ENCODE measurements at places on chromosomes 3 and 15.

DNA sequence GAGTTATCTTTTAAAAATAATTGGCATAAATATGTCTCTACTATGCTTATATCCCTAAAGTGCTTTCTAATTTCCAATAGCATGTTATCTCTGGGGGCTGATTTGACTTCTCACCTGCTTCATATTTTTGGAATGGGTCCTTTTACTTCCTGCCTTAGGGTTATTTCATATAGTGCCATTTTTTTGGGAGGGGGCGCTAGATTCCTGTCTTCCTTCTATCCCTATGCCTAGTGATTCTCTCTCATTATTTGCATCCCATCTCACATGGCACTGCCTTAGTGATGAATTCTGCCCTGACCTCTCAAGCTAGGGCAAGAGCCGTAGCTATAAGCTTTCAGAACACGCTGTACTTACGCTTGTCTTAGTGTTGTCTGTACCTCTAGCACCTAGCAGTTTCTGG is 150.3 kb upstream of the SLITRK3 start:
- no peak for DNase-seq

DNA sequence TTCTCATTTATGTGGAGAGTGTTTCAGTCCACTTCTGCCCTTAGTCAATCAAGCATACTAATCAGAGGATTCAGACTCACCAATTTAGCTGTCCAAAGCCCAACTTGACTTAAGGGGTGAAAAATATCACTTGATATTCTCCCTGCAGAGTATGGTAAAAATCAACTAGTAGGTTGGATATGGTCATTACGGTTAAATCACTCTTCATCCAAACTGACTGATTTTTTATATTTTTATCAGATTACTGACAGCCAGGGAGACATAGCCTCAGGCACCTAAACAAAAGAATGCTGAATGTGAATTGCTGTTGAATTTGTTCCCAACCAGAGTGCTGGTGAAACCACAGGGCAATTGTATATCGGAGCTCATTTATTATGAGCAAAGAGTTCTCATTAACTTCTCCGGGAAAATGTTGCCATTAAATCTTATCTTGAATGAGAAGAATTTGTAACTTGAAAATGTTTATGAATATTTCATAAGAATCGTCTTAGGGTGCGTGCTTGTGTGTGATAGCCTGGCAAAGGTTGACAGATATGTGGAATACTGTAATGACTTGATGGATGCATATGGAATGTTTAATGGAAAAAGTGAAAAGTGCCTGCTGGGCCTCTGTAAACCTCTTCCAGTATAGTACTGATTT is 411.2 kb downstream of the NAALADL2 start:
- no peak for DNase-seq

- no peak for DNase-seq
Observed at GRCh38 chr15:52295421-52296001, at the start of gene MYO5C. MYO5C (minus strand) TSS chr15:52295804; CDS start chr15:52295636, 168 bp downstream.

GRCh38 chr15:77126529-77127326 is 55.8 kb upstream of the TSPAN3 start:
- no peak for DNase-seq

DNA sequence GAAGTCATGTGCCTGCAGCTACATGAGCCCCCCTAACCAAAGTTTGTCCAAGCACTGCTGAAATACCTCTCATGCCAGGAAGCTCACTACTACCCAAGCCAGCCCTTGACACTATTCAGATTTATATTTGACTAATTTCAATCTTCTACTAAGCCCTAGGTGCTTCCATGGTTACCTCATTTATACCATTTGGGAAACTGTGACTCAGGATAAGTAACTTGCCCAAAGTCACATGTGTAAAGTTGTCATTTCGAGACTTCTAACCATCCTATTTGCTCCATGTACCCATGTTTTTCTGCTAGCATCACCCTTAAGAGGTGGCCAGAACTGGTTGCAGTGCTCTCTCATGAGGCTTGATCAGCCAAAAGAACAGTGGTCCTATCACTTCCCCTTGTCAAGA is 20.7 kb upstream of the TIMP4 start:
- DNase-seq = no peak

DNA sequence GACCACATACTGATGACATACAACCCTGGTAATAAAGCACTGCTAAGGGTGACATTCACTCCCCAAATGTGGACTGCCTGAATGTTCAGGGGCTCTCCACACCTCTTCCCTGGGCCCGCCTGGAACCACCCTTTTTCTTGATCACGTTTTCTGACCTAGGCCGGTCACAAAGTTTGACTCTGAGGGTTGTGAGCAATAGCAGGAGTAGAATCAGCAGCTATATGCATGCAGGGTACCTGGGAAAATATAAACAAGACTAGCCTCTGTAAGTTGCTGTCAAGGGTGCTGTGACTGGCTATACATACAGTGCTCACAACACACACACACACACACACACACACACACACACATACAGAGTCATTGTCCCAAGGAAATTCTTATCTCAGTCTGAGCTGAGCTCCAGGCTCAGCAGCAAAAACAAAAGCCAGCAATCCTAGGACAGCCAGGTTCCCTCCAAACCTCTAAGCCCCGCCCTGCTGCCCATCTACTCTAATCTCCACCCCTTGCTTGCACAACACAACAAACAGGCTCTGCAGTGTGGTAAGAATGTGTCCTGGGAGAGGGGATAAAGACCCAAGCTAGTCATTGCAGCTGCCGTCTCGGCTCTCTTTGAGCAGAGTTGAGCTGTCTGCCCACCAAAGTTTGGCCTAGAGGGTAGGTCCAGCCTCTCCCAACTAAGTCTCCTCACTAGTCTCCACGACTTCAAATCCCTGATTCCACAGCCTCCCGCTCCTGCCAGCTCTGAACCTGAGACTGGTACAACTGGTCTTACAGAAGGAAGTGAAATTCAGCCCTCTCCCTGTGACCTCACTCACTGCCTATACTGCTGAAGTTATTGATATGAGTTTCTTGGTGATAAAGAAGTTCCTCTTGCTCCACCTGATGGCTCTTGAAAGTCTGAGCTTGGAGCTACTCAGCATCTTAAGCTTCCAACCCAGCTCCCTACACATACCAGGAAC is 2.2 kb downstream of the BMF start:
- no peak for DNase-seq

DNA sequence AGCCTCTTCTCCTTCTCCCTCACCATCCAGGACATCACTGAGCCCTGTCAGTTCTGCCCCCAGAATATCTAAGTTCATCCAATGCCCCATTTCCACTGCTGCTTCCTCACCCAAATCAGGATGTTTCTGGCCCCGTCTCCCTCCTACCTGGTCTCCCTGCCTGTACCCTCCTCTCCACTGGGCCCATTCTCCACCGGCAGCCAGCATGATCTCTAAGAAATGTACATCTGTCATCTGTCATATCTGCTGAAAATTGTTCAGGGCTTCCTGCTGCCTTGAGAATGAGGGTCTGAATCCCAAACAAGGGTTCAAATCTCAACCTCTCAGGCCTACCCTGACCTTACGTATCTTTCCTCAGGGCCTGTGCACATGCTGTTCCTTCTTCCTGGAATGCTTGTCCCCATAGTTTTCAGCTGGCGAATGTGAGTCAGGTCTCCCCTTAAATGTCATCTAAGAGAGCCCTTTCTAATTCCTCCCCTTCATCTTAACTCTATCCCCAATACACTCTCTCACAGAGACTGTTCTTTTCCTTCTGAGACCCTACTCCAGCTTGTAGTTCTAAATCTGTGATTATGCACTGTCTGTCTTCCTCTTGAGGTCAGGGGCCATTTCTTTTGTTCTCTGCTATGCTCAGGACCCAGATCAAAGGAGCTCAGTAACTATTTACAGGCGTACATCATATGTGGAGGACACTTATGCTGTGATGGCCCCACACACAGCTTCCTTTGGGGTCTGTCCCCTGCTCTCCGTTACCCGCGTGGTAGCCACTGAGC is 40.8 kb downstream of the SMAD3 start:
- DNase-seq = no peak

DNA sequence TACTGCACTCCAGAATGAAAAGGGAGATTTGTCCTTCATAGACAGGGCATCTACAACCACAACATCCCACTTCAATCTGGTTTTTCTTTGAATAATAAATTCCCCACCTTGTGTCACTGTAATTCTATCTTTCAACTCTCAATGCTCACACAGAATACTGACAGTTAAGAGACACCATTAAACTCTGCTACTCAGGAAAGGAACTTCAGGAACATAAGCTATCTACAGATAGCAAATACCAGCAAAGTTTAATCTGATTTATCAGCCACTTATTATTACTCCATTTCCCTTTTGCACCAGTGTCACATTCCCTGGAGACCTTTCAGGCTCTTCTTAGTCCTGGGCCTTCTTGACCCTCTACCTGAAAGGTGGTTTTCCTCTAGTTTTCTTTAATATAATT is 152.0 kb upstream of the LPP start:
- DNase-seq = no peak

- no peak for DNase-seq
Observed at GRCh38 chr3:117820658-117821299, 1111.2 kb downstream of the TUSC7 start.

- DNase-seq = no peak
Observed at GRCh38 chr15:29270976-29271375, 1.4 kb upstream of the NSMCE3 start.

DNA sequence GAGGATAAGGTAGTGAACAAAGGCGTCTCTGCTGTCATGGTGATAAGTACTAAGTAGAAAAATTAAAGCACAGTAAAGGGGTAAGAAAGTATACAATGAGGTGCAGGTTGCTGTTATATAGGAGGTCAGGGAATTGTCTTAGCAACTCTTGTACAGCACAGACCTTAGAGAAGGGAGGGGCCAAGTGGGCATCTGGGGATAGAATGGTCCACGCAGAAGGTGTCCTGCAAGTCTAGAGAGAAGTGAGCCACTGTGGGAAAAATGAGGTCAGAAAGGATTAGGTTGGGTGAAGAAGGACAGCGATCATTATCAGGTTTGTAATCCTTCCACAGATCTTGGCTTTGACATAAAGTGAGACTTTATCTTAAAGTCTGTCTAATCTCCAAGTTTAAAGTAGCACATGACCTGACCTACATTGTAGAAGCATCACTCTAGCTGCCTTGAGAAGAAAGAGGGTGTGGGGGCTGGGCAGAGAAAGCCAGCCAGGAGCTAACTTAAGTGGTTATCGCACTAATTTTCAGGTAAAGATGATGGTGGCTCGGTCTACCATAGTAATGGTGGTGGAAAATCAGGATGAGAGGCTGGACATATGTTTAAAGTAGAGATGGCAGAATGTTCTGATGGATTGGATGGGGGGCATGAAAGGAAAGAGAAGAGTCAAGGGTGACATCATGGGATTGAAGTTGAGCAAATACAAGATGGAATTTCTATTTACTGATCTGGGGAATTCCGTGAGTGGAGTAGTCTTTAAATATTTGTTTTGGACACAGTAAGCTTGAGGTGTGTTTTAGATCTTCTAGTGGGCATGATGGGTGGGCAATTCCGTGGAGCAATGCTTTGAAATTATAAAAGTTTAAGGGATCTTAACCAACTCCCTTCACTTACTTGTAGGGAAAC is 919.2 kb downstream of the ROBO1 start:
- no peak for DNase-seq

GRCh38 chr15:89664441-89665350 is 9.4 kb upstream of the KIF7 start:
- DNase-seq = no peak

- DNase-seq = no peak
Observed at GRCh38 chr3:57268416-57268815, 24.1 kb downstream of the ASB14 start.

GRCh38 chr3:70580021-70580420 is 267.6 kb upstream of the MDFIC2 start:
- DNase-seq = no peak

DNA sequence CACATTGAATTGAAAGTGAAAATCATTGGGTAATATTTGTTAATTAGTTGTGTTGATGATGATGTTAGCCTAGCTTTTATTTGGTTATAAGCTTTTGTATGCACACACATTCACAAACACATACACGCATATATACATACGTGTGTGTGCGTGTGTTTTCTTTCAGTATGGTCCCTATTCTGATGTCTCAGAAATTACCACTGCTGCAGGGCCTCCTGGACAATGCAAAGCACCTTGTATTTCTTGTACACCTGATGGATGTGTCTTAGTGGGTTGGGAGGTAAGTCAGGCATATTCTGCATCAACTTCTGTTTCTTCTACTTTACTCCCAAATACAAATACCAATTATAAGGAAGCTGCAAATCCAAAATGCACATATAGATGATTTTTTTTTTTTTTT is 102.1 kb downstream of the GHSR start:
- DNase-seq = no peak

Measured in stimulated activated CD8-positive, alpha-beta memory T cell treated with anti-CD3 and anti-CD28 coated beads, Interleukin-15, amount 100 ng/mL, for 1 hour (primary cell).